Aorta (tissue), 5 donors: ENCODE measurements at places on chromosomes 13 and 19. TPM values are rescaled to one million over a fixed set of nuclear protein-coding genes. Genes with fewer than 3 reads are reported as not detected.

- H3K27ac ChIP-seq = no peak overlapping the region
- no peak overlapping the region for H3K4me3 ChIP-seq
- DNase-seq = peak; percentile 60
Observed at GRCh38 chr13:98141509-98142379, 1.1 kb upstream of the FARP1 start.

GRCh38 chr13:101289764-101290163, 126.5 kb downstream of the NALCN start:
- no peaks in the 10 kb centered on the region for H3K4me1 ChIP-seq
- DNase-seq = no peak
- H3K27me3 ChIP-seq = no peaks in the 10 kb centered on the region
- H3K27ac ChIP-seq = no peak overlapping the region
- H3K36me3 ChIP-seq = peaks cover 2% of the 10 kb centered on the region
- H3K4me3 ChIP-seq = no peak overlapping the region

- no peak overlapping the region for H3K4me3 ChIP-seq
- no peaks in the 10 kb centered on the region for H3K4me1 ChIP-seq
- H3K27me3 ChIP-seq = no peaks in the 10 kb centered on the region
- no peaks in the 10 kb centered on the region for H3K36me3 ChIP-seq
- no peak for DNase-seq
Observed at GRCh38 chr19:36106991-36107390, 4.0 kb upstream of the OVOL3 start.

CEACAM7 gene
- 0.26 TPM for total RNA-seq
